Stimulated activated memory B cell treated with anti-CD40 and anti-IgM and Interleukin-4, amounts not matched to agents 10 μg/mL and 1 μg/mL and 100 μg/mL, for 72 hours (primary cell): ENCODE measurements at places on chromosomes 2 and 18.

DNA sequence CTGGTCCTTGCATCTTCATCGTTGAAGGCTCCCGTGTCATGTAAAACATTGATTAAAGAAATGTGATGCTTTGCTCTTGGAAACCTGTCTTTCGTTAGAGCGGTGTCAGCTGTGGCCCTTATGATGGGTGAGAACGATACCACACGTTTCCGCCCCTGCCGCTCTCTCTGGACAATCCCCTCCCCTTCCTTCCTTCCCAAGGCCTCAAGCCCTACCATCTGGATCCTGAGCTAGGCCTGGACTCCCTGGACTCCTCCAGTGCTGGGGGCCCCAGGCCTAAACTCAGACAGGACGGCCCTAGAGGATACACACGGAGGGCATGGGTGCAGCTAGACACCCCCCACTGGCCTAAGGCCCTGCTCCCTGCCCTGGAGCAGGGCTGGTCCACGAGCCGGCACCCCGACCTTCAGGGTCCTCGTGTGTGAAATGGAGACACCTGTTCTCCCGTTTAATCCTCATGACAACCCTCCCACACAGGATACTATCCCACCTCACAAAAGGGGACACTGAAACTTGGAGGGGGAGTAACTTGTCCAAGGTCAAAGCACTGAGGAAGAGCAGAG lies 13.2 kb downstream of the BIN1 start:
- ATAC-seq, result no peak

GRCh38 chr2:63734510-63734909 lies 107.2 kb upstream of the UGP2 start:
- no peak for ATAC-seq

DNA sequence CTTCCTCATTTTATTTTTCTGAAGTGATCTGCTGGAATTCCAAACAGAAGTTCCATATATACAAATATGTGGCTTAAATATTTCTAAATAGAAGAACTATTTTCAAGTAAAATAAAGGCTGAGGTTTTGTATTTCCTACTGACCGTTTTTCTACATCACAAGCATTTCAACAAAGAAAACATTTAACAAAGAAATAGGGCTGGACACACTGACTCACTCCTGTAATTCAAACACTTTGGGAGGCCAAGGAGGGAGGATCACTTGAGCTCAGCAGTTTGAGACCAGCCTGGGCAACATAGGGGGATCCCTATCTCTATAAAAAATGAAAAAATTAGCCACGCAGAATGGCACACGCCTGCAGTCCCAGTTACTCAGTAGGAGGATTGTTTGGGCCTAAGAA lies 44.6 kb downstream of the TANK start:
- no peak for ATAC-seq

DNA sequence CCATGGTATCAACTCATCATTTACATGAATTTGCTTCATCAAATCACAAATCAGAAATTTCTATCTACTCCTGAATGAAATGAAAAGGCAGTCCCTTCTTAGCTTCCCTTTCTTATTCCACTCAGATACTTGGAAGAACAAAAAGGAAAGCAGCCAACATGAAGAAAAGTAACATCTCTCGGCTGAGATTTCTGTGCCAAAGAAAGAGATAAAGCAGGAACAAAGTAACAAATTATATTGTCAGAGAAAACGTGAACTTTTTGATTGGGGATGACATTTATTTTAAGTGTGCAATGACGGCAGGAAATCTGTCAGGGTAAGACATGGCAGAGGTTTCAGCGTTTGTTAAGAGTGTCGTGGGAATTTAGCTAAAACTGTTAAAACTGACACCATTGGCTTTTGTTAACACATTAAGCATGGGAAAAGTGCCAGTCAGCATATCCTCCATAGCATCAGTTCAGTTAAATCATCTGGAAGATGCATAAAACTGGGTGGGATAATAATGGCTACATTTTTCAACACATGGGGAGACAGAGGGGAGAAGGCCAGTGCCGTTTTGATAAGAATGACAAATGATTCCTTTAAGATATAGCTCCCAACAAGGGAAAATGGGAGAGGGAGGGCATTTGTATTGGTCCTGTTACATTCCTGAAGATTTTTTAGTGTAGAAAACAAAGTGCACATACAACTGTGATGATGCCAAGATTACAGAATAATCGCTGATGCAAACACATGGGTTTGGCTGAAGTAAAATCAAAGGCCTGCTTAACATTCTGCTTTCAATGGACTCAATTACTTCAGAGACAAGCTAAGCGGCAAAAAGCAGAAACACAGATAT lies 211.6 kb downstream of the ZNF521 start:
- ATAC-seq, result no peak

DNA sequence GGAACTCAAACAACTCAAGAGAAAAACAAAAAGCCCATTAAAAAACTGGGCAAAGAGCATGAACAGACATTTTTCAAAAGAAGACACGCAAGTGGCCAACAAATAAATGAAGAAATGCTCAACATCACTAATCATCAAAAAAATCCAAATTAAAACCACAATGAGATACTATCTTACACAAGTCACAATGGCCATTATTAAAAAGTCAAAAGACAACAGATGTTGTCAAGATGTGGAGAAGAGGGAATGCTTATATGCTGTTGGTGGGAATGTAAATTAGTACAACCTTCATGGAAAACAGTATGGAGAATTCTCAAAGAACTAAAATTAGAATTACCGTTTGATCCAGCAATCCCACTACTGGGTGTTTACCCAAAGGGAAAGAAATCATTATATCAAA lies 15.1 kb downstream of the LMAN1 start:
- no peak for ATAC-seq

DNA sequence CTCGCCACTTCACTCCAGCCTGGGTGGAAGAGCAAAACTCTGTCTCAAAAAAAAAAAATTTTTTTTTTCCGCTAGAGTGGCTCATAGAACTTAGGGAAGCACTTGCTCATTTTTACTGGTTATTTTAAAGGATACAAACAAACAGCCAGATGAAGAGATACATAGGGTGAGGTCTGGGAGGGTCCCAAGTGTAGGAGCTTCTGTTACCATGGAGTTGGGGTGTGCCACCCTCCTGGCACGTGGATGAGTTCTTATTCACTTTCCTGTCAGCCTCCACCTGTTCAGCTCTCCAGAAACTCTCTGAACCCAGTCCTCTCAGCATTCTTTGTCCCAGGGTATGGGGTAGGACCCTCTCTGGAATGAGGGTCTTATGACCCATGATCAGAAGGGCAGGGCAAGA lies 4.9 kb upstream of the MAT2A start:
- no peak for ATAC-seq

DNA sequence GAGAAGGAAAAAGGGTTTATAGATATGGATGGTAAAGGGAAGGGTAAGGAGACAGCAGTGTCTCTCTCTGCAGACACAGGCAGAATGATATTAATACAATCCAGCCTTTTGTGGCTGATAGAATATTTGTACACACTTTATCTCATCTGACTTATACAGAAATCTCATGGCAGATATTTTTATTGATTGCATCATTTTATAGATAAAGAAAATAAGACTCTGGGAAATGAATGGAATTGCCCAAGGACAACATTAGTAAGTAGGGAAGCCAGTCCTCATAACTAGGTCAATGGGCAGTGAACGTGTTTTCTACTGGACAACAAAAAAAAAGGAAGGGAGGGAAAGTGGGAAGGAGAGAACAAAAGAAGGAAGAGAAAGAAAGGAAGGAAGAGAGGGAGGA lies 236.4 kb upstream of the EPHA4 start:
- no peak for ATAC-seq

DNA sequence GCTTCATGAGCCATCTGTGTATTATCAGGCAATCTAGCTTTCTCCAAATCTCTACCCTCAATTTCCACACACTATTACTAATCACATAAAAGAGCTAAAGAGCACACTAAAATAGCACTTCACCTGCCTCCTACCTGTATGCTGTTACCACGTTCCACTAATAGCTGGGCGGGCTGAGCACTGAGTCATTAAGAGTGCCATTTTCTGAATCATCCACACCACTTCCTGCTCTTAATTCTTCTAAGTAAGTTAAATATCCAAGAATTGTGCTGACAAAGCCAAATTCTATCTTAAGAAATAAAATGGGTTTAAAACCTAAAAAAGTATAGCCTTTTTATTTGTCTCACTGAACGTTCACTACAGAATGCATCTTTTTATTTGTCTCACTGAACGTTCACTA lies 35.7 kb downstream of the NOL10 start:
- no peak for ATAC-seq

GRCh38 chr2:28764909-28765711 lies 13.5 kb downstream of the PPP1CB start:
- no peak for ATAC-seq

DNA sequence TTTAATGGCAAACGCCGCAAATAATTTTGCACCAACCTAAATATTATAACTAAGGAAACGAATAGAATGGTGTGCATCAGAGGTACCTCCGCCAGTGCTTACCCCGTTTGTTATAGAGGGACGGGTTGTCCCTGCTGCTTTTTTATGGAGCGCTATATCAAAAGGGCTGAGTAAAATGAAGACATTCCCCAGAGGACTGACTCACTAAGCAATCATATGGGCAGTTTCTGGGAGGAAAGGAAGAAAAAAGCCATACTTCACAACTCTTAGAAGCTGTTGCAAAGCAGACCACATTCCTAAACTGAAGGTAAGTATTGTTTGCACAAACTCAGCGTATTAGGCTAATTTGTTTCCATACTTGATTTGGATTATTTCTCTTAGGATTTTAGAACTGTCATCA lies 12.9 kb downstream of the ID2 start:
- ATAC-seq, result no peak

DNA sequence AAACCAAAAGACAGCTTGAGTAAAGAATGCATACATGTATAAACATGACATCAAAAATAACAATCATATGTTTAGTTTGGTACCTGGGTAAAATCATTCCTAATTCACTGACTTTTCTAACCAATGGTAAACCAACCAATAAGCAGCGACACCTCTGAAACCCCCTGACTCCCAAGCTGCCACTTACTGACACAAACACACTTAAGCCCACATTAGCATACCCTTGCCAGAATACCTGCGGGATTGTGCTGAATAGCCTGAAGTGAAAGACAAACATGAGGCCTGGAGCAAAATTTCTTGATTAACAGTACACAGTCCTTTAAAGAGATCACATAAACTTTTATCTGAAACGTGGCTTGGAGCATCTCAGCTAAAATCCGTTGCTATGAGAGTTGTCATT lies 902.9 kb downstream of the TMEM182 start:
- no peak for ATAC-seq

- ATAC-seq, result no peak
Observed at GRCh38 chr18:9712130-9712577, 4.1 kb downstream of the RAB31 start.

DNA sequence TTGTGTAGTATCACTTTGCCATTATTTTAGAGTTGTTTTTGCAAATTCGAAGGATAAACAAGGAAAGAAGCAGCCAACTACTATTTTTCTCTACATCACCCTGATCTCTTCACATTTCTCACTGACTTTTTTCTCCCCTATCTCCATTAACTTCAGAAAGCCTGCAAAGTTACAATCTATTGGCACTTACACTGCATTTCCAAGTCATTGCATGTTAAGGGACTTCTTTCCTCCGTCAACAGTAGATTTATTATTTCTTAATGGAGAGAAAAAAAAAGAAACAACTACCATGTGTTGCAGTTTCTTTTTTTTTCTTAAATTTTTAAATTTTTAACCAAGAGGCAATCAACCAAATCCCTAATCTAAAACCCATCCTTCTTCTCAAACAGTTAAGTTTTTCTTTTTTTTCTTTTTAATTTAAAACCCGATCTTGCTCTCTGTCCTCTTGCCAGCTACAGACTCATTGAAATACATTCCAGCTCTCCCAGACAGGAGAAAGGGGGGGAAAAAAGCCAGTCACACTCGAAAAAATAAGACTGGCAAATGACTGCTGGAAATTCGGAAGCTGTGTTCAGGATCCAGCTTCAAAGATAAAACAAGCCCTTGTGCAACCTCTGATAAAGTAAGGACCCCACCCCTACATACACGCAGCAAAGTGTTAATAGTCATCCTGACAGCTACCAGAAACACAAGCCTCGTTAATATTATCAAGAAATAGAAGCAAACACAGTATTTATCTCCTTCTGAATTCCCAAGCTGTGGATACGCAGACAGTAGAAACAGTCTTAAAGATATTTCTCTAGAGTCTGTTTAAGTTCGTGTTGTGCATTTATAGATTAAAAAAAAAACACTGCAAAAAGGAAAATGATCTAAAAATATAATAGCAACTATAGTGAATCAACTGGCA lies 1.3 kb downstream of the LRRTM4 start:
- no peak for ATAC-seq

DNA sequence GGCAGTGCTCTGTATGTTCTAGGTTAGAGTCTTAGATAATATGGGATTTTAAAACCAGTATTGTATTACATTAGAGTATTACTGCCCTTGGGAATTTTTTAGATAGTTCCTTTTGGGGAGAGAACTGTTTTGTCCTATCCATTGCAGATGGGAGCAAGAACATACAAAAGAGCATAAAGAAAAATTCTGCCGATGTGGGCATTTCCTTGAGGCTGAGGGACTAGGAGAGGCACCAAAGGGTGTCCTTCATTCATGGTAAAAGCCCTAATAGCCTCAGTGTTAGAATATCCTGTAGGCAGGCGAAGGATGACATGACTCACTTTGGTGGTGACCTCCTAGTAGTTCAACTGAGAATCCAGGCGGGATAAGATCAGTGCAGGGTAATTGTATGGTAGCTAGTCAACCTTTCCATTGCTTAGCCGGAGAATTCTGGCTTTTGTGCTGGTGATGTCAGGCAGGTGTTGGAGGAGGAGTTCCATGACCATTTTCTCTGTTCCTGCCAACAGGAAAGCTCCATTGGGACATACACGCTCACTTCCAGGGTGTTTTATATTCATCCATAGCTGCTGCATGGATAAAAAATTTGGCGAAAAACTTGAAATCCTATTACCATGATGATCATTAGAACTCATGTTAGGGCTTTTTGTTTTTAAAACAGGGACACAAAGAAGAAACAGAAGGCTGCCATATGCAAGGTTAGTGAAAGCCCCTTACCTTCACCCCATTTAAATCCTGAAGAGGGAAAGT lies 28.1 kb downstream of the EPAS1 start:
- no peak for ATAC-seq

GRCh38 chr2:171956135-171956825 lies 34.0 kb downstream of the HAT1 start:
- ATAC-seq, result no peak

- no peak for ATAC-seq
Observed at GRCh38 chr18:23131693-23132319, 3.5 kb upstream of the CABLES1 start.

DNA sequence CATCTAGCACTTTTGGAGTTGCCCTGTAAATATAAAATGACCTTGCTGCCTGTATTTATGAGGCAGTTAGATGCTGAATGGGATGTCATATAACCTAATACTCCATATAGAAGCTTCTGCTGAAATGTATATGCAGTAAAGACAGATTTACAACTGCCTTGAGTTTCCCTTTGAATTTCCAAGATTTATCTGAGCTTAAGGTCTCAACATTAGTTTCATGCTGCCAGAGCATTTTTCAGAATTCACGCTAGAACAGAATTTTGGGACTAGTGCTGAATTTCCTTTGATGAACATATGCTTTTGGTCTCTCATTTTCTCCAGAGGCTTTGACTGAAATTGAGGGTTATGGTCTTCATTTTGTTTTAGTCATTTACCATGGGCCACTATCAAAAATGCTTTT lies 254.7 kb upstream of the FANCL start:
- ATAC-seq, result no peak

- no peak for ATAC-seq
Observed at GRCh38 chr2:239593455-239593854, 192.6 kb upstream of the HDAC4 start.

GRCh38 chr18:616380-616995 lies 19.7 kb downstream of the CLUL1 start:
- ATAC-seq, result no peak
